ENCODE measurements at places on chromosomes 12 and 14.

DNA sequence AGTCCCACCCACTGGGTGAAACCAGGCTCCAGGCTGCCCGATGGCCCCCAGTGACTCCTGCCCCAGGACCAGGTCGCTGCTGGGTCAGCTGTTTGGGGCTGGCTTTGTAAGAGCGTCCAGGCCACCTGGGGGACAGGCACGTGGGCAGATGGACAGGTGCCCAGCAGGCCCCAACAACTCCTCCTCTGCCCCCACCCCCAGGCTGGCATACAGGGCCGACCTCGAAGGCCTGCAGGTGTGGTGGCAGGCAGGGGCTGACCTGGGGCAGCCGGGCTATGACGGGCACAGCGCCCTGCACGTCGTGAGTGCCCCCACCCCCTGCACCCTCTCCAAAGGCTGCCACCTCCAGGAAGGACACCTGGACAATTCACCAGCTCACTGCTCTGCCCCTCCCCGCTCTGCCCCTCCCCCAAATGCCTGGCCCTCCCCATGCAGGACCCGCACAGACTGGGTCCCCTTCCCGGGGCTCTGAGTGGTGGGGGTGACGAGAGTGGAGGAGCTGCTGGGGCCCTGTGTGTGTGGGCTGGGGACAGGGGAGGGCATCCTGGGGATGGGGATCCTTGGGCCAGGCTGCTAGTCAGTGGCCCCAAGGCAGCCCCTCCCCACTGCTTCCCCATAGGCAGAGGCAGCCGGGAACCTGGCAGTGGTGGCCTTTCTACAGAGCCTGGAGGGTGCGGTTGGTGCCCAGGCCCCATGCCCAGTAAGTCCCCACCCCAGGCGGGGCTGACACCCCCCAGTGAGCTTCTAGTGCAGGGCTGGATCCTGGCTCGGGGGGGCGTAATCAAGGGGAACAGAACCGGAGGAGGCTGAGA, 26.0 kb downstream of the ASPG start:
- no peaks in the 10 kb centered on the region for H3K4me1 ChIP-seq
- H3K36me3 ChIP-seq: no peaks in the 10 kb centered on the region
- no peak overlapping the region for H3K4me3 ChIP-seq
- no peak overlapping the region for H3K27ac ChIP-seq
- no peak for DNase-seq

DNA sequence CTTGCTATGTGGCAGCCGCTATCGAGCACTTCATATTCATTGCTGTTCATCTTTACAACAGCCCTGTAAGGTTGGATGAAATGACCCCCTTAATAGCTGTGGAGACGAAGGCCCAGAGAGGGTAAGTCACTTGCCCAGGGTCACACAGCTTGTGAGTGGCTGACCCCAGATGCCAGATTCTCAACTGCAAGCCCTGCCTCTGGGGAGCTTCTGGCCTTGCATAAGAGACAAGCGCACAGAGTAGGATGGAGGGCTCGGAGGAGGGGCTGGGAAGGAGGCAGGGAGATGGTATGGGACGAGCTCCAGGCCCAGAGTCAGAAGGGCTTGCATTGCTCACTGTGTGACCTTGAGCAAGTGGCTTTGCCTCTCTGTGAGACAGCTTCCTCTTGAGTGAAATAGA, 27.4 kb upstream of the NCOR2 start:
- no peaks in the 10 kb centered on the region for H3K27me3 ChIP-seq
- no peak overlapping the region for H3K4me3 ChIP-seq
- DNase-seq: no peak
- no peak overlapping the region for H3K27ac ChIP-seq
- H3K36me3 ChIP-seq: no peaks in the 10 kb centered on the region

GRCh38 chr14:102723650-102724049, 53.6 kb upstream of the TRAF3 start:
- no peak for DNase-seq
- H3K27me3 ChIP-seq: no peaks in the 10 kb centered on the region
- no peak overlapping the region for H3K27ac ChIP-seq
- H3K4me1 ChIP-seq: no peaks in the 10 kb centered on the region
- peaks cover 84% of the 10 kb centered on the region for H3K36me3 ChIP-seq
- no peak overlapping the region for H3K4me3 ChIP-seq

DNA sequence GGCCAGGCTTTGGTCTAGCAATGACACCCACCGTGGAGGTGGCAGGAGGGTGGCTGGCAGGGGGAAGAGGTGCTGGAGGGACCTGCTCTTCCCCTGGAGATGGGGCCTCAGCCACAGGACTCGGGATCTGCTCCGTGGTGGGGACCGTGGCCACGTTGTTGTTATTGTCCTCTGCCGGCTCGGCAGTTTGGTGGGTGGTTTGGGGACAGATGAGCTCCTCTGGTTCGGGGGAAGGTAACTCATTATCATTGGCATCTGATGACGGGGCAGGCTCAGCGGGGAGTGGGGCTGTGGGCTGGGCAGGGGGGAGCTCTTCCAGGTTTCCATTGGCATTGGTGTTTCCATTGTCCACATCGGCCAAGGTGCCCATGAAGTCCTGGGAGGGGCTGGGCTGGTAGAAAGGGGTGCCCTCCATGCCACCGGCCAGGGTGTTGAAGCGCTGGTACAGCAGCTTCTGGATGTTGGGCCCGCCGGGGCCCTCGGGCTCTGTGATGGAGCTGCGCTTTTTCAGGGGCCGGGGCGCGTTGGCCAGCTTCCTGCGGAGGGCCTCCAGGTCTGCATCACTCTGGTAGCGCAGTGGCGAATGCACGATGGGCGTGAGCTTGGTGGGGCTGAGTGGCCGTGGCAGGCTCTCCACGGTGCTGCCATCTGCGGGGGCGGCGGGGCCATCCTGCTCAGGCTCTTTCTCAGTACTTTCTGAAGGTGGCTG, 24.3 kb downstream of the ZFYVE21 start:
- H3K4me1 ChIP-seq: no peaks in the 10 kb centered on the region
- no peak for DNase-seq
- H3K27ac ChIP-seq: no peak overlapping the region
- peaks cover 54% of the 10 kb centered on the region for H3K36me3 ChIP-seq
- H3K4me3 ChIP-seq: no peak overlapping the region
- H3K27me3 ChIP-seq: no peaks in the 10 kb centered on the region
